ENCODE measurements at places on chromosomes 3 and 15.
A peak's percentile ranks its signal among the peaks of the same experiment; 100 is the strongest.

- no peak for DNase-seq
Measured at GRCh38 chr3:69983546-69984265, 15.8 kb upstream of the SAMMSON start.

GRCh38 chr15:57751177-57751800 is 44.8 kb downstream of the POLR2M start:
- DNase-seq = peak; percentile 56

DNA sequence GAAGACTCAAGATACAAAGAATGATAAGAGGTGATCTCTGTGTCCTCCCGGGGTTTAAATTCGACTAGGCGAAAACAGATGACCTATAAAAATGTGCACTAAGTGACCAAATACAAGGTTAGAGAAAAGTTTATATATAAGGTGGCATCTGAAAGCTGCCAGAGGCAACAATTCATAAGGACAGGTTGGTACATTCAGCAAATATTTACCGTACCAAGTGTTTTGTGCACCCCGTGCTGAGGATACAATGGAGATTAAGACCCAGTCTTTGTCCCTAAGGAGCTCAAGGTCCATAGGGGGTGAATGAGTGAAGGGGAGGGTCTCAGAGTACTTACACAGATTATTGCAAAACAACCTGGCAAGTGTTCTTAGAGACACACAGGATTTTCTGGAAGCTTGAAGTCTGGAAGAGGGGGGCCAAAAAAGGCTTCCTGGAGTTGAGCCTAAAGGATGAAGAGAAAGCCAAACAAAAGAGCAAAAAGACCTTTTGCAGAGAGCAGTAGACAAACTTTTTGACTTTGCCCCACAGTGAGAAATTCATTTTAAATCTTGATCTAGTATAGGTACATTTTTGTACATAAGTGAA is 71.4 kb upstream of the LRIG1 start:
- no peak for DNase-seq

- no peak for DNase-seq
Measured at GRCh38 chr15:71337197-71337845, 222.1 kb downstream of the THSD4 start.

- DNase-seq = no peak
Measured at GRCh38 chr3:109089265-109089664, 28.7 kb downstream of the MORC1 start.

DNA sequence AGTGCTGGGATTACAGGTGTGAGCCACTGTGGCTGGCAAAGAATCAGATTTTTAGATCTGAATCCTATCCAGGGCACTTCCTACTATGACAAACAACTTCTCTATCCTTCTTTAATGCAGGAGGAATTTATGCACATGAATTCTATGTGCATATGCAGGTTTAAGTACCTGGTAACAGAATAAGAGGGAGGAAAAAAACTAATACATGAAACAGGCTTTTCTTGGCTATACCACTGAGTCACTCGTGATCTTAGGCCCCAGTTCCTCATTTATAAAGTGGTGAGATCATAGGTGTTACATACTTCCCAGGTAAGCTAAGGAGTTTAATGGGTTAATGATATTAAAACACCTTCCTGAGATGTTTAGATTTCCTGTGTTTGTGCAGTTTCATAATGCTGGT is 108.2 kb downstream of the TP63 start:
- DNase-seq = no peak

DNA sequence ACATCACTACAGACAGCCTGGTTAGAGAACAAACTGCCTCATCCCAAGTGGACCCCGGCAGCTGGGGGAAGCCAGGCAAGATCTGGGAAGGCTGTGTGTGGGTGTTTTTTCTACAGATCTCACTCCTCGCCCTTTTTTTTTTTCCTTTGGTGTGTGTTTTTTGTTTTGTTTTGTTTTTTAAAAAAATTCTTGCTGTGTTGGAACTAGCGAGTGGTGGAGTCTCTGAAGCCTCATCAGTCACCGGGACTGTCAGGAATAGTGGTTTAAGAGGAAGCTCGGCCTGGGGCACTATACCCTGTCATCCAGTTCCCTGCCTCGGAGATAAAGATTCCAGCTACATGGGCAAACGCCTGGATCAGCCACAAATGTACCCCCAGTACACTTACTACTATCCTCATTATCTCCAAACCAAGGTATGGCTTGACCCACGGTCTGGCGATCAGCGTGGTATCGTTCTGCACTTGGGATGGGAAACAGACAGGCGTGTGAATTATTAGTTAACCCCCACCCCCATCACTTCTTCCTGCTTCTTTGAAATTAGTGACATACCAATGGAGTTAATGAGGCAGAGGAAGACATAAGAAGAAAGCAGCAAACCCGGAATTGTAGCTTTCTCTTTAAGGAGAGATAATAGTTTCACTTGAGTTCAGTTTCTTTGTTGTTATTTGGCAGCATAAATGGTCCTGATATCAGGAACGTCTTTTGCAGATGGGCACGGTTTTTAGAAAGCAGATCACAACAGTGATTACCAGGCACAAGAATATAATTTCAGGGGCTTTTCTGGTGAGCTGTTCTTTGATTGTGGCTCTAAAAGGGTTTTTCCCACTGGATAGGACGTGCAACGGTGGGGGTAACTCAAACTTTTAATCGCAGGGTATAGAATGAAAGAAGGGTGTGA is 722 bp downstream of the RBMS3 start:
- peak; percentile 66 for DNase-seq

Data from astrocyte of the hippocampus (primary cell).